ENCODE measurements at places on chromosomes 6 and 20.
A peak's percentile ranks its signal among the peaks of the same experiment; 100 is the strongest.

- no peak for DNase-seq
Measured at GRCh38 chr6:13261464-13261994, 66.8 kb downstream of the TBC1D7 start.

GRCh38 chr6:89281779-89282246 is 33.3 kb downstream of the GABRR2 start:
- DNase-seq: peak; percentile 39

GRCh38 chr6:121426686-121427085 is 8.8 kb upstream of the GJA1 start:
- DNase-seq: no peak

DNA sequence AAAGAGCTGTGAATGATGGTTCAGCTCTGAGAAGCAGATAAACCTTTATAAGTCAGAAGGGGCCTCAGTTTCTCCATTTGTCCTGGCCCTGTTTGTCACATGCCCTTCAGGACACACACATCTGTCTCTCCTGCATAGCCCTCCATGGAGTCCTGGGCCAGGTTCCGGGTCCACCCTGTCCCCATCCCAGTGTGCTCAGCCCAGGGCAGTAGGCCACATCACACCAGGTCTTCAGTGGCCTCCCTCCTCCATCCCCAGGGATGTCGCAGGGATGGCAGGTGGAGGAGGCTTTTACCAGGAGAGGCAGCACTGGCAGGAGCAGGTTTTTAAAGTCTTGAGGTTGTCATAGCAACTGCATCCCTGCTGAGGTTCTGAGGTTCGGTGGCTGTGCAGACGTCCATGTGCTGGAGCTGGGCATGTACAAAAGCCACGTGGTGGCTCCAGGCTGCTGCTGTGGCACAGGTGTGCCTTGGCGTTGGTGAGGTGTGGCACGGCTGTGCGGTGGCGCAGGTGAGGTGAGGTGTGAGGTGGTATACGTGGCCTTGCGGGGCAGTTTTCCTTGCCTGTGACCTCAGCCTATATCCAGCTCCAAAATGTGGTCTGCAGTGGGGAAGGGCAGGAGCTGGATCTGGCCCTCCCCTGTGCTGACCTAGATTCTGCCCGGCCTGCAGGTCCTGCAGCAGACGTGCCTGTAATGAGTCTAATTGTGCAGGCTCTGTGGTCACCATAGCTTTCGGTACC is 8.0 kb upstream of the NPBWR2 start:
- no peak for DNase-seq

DNA sequence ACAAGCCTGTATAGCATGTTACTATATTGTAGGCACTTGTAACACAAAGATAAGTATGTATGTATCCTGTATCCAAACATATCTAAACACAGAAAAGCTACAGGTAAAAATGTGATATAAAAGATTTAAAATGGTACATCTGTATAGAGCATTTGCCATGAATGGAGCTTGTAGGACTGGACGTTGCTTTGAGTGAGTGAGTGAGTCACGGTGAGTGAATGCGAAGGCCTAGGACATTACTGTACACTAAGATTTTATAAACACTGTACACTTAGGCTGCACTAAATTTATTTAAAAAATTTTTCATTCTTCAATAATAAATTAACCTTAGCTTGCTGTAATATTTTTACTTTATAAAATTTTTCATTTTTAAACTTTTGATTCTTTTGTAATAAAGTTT is 136.9 kb downstream of the NKAIN2 start:
- DNase-seq: peak; percentile 6

DNA sequence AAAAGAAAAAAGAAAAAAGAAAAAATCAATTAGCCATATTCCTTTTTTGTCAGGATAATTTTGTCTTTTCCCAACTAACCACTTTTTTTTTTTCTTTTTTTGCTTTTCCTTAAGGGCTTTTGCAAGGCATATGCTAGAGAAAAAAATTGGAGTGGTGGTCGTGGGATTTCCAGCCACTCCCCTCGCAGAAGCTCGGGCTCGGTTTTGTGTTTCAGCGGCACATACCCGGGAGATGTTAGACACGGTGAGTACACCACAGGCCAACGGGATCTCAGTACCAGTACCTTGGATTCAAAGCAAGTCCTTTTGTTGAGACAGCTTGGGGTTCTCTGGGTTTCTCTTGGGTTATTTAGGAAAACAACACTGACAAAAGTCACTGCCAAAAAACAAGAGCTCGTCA is 61.2 kb upstream of the ISM1 start:
- DNase-seq: no peak

- DNase-seq: peak; percentile 1
Measured at GRCh38 chr20:4084096-4084495, 68.7 kb upstream of the RNF24 start.

GRCh38 chr6:36123270-36124139 is 6.8 kb upstream of the MAPK13 start:
- peak; percentile 68 for DNase-seq

DNA sequence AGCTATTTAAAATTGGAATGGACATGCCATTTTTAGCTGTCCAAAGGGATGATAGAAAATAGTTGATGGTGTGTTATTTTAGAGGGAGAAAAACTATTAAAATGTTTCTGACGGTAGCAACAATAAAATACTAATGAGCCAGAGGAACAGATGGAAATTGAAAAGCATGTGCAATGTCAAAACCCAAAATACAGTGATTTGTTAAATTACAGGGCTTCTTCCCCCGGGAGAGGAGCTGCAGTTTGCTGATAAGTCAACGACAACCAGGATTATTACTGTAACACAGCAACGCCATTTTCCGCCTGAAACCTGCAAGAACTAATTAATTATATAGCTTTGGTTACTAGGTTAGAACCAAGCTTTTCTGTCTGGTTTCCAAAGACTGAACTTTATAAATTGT is 179.6 kb upstream of the SPTLC3 start:
- no peak for DNase-seq

DNA sequence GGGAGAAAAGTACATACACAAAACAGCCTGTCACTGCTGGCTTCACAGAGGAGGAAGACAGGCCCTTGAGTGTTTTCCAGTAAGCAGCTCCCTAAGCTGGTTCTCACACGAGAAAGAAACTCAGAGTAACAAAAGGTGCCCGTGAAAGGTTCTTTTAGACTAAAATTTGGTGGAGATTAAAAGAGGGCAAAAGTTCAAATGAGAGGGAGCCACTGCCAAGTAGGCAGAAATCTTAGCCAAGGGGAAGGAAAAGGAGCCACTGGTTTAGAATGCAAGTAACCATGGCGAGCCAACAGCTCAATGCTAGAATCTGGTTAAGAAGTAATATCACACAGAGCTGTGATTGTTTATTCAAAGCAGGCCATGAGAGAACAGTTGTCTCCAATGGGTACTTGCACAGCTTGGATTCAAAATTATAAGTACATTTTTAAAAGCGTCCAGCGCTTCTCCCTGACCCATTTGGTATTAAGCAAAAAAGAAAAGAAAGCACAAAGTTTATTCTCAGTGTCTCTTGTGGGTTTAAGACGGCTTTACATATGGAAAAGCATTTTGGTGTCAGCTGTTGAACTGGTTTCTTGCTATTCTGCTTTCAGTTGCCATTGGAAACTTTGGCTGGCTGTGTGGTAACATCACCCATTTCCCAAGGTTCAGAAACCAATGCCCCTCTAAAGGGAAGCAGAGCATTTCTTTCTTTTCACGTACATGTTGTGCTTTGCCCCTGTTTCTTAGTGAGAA is 648.5 kb downstream of the RNF144B start:
- DNase-seq: no peak

DNA sequence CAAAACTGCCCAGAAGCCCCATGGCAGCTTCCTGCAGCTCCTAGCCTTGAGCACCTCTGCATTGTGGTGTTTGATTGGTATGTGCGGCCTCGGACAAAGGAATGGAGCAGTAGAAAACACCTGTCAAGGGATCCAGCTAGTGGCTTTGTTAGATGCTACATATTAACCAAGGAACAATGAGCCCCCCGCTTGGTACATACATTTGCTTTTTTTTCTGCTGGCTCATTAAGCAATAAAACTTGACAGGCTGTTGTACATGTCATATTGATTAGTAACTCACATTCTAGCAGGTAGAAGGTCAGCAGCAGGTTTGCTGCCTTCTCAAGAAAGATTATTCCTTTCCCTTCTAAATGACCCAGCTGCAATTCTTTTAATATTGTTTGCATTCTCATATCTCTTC is 937 bp downstream of the SPACA1 start:
- DNase-seq: no peak

- DNase-seq: peak; percentile 86
Measured at GRCh38 chr6:141326426-141326825, 806.3 kb upstream of the GJE1 start.

- no peak for DNase-seq
Measured at GRCh38 chr6:90021711-90022110, 127.4 kb downstream of the GJA10 start.

GRCh38 chr20:44861531-44862006 is 23.9 kb upstream of the YWHAB start:
- DNase-seq: peak; percentile 14

DNA sequence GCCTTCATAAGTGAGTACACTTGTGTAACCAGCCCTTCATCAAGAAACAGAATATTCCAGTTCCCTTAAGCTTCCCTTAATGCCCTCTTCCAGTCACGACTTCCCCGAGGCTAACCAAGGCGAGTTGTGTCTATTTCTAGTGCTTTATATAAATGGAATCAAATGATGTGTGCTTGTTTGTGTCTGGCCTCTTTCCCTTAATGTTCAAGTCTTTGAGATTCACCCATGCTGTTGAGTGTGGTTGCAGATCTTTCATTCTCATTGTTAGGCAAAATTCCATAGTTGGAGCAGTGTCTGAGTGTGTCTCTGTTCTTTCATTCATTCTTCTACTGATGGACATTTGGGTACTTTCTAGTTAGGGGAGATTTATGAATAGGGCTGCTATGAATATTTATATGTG is 135.0 kb downstream of the CEBPB start:
- no peak for DNase-seq

DNA sequence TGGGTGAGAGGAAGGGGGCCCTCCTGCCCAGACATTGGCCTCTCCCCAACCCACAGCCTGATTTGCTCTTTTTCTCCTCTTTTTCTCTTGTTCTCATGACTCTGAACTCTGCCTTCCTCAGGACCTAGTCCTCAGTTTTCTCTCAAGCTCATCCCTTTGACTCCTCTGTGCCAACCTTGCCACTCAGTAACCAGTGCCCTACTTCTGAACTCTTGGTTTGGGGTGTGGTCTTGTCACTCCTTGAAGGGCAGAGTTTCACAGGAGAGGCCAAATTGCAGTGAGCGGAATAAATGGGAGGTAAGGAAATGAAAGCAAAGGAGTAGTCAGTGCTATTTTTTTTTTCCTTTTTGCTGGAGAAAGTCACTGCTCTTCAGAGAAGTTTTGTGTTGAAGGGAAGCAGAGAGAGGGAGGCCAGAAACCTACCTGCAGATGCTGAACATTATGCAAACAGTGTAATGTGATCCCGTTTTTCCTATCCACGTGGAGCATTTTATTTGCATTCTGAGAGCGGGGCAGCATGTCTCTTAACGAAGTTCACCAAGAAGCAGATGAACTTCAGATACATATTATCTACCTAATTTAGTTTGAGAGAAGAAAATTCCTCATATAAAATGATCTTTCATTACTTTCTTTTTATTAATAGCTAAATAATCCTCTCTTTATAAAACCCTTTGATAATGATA is 26.9 kb downstream of the CFAP61 start:
- no peak for DNase-seq

DNA sequence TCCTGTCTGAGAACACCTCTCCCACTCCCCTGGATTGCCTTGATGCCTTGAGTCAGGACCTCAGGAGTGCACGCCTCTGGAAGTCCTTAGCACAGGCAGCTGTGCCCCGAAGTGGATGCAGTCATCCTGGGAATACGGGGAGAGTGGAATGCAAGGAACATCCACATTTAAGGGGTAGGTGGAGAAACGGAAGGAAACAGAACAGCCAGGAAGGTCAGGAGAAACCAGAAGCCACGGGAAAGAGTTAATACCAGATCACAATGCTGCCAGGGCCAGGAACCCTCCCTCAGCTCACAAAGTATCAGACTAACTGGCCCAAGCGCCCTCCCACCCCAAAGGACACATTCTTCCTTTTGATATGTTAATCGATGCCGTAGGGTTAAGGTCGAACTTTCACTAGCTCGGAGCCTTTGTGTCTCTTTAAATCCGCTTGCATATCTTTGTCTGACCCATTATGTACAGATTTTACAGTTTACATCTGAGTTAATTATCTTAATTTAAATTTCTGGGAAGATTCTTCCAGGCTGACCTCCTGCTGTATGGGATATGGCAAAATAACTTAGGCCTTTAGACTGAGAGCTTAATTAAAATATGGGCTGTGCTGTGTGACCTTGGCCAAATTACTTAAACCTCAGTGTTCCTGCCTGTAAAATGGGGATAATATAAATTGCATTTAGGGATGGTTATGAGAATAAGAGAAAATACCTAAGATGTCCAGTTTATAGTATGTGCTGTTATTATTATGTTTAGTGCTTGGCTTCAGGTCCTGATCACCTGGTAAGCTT is 24.0 kb upstream of the CCND3 start:
- no peak for DNase-seq

GRCh38 chr20:56808732-56809131 is 179.6 kb downstream of the TFAP2C start:
- DNase-seq: no peak

GRCh38 chr20:37727957-37728634 is 34.3 kb downstream of the CTNNBL1 start:
- DNase-seq: no peak

DNA sequence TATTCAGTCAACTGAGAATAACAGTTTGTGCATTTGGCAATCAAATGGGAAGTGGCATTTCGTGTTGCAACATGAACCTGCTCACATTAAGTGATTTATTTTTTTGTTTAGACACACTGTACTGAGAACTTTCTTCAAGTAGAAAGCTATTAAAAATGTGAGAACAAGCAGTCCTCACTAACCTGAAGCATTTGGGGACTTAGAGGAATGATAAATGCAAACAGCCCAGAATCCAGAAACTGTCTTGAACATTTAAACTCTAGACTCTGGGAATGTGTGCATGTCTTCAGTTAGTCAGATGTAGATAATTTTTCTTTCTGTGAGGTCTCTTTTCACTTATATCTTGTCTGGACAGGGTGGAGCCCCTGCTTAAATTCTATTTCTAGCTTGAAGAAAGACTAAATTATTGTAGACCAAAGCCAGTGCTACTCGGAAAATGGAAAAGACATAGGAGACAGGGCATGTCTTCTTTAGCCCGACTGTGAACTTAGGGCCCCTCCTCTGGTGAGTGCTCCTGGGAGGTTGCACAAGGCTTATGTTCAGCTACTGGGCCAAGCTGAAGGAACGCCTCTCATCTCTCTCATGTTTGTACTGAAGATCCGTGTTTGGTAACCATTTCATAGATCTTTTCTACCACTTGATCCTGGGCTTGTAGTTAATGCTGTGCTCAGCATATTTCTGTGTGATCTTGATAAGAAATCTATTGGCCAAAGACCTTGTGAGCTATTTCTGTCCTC is 70.1 kb downstream of the SLX4IP start:
- no peak for DNase-seq

DNA sequence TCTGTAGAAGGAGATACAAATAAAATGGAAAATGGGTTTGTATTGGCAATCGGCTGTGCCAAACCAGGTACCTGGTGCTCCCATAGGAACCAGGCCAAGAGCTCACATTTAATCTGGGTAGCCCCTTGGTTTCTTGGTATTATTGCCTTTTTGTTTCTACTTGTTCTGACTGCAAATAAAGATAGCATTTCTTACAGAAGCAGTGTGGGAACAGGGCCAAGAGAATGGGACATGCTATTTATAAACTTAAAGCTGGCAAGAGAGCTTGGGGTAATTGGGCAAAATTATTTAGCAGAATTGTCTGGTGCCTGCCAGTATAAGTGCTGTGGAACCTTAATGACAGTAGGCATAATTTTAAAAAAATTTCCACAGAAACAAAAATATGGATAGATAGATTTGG is 113.5 kb upstream of the GLP1R start:
- no peak for DNase-seq
